WTC11 (cell line): ENCODE measurements at places on chromosomes 1 and 21. TPM values are rescaled to one million over a fixed set of nuclear protein-coding genes. Genes with fewer than 3 reads are reported as not detected.

Gene S100B
- 0.34 to 0.46 TPM in 2 of 3 replicates, not detected in the other for total RNA-seq

Gene TFF2
- total RNA-seq, result 0.33 TPM in 1 of 3 replicates, not detected in the others

- H3K4me1 ChIP-seq, result peaks cover 39% of the 10 kb centered on the region
- H3K36me3 ChIP-seq, result peaks cover 7% of the 10 kb centered on the region
- H3K27me3 ChIP-seq, result no peaks in the 10 kb centered on the region
- DNase-seq, result peak; percentile 23
- H3K4me3 ChIP-seq, result no peak overlapping the region
These were observed 24.7 kb downstream of the MFSD2A start for GRCh38 chr1:39979654-39980053.

DNA sequence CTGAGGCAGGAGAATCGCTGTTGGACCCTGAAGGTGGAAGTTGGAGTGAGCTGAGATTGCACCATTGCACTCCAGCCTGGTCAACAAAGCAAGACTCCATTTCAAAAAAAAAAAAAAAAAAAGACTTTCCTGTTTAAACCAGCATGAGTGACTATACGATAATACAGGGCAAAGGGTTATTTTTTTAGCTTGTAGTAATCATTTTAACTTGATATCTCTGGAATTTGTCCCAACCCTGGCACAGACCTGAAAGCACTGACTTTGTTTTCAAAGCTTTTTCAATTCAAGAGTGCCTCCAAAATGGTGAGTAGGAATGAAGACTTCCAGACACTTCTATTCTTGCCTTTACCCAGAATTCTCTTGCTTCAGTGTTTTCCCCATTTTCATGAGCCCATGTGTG, 4.4 kb upstream of the TMCO2 start:
- DNase-seq, result no peak
- peaks cover 4% of the 10 kb centered on the region; the same call in 1 of the 2 replicates for H3K36me3 ChIP-seq
- H3K27ac ChIP-seq, result no peak overlapping the region
- H3K4me1 ChIP-seq, result no peaks in the 10 kb centered on the region
- no peaks in the 10 kb centered on the region for H3K27me3 ChIP-seq
- no peak overlapping the region for H3K4me3 ChIP-seq

DNA sequence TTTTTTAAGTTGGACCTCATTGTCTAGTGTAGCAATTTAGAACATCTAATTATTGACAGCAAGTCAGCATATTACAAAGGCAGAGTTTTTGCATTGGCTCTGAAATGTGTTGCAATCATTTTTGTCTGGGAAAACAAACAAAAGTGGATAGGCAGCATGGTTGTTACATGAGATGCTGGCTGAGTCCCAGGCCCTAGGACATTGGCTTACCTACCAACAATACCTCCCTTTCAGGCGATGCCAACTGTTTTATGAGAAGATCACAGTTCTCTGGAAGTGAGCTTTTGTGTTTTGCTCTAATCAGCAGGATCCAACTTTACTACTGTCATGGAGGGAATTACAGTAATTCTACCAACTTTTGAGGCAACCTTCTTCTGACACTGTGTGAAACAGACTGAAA, 71.5 kb upstream of the CXADR start:
- no peak for DNase-seq
- no peaks in the 10 kb centered on the region for H3K36me3 ChIP-seq
- no peak overlapping the region for H3K27ac ChIP-seq
- H3K27me3 ChIP-seq, result peaks cover 12% of the 10 kb centered on the region
- H3K4me1 ChIP-seq, result peaks cover 42% of the 10 kb centered on the region

DNA sequence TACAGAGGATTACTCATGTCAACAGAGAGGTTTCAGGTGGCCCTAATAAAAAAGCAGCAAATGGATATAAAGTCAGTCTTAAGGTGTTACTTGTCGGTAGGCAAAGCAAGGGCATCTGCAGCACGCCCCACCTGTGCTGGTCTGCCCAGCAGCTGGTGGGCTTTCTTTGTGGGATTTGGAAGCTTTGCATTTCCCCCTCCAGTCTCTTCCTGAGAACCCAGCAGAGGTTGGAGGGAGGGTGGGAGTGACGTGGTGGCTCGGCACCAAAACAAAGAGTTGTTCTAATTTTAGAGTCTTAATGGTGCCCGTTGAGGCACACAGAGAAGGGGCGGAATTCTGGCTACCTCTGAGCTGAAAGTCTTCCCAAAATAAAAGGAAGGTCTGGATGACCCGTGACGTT, 4.8 kb upstream of the PCBP3 start:
- H3K27ac ChIP-seq, result no peak overlapping the region

DNA sequence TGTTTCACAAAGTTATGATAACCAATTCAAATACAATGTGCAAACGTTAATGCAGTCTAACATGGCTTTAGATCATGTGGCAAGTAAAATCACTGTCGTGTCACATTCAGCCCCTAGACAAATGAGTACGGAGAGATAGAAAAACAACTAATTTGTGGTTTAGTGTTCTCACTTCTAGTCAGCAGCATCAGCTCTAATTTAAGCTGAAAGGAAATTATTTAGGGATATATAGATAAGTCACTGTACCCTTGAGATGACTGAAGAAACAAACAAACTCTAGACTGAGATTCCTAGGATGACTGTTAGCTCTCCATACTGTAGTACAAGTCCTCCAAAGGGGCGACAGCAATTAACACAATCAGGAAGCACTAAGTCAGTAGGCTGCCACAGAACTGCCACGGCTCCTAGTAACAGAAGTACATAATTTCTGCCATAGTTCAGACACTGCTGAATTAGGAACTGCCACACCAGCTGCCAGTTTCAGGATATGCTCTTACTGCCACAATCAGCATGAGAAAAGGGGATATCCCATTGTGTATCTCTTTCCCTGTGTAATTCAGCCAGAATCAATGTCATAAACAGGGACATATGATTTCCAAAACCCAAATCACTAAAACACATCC, 150.4 kb upstream of the NEGR1 start:
- peaks cover 5% of the 10 kb centered on the region for H3K4me1 ChIP-seq
- H3K27me3 ChIP-seq, result no peaks in the 10 kb centered on the region
- H3K4me3 ChIP-seq, result no peak overlapping the region
- no peaks in the 10 kb centered on the region for H3K36me3 ChIP-seq
- no peak for DNase-seq

DNA sequence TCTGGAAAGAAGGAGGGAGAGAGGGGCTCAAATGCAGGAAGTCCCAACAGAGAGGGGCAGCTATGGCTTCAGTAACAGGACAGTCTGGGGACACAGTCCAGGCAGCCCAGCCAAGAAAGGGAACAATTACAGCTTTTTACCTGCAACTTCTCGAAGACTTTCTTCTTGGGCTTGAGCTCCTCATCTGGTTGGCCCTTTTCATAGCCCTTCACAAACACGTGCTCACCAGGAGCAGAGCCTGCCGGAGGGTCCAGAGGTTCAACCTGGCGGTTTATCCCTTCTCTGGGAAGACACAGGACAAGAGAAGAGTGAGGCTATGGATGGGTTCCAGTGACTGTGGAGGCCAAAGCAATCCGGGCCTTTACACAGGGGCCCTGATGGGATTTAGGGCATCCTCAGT, 37.9 kb downstream of the YARS1 start:
- no peak for DNase-seq
- peaks cover 84% of the 10 kb centered on the region for H3K36me3 ChIP-seq
- no peaks in the 10 kb centered on the region for H3K27me3 ChIP-seq
- H3K27ac ChIP-seq, result no peak overlapping the region
- peaks cover 3% of the 10 kb centered on the region for H3K4me1 ChIP-seq

DNA sequence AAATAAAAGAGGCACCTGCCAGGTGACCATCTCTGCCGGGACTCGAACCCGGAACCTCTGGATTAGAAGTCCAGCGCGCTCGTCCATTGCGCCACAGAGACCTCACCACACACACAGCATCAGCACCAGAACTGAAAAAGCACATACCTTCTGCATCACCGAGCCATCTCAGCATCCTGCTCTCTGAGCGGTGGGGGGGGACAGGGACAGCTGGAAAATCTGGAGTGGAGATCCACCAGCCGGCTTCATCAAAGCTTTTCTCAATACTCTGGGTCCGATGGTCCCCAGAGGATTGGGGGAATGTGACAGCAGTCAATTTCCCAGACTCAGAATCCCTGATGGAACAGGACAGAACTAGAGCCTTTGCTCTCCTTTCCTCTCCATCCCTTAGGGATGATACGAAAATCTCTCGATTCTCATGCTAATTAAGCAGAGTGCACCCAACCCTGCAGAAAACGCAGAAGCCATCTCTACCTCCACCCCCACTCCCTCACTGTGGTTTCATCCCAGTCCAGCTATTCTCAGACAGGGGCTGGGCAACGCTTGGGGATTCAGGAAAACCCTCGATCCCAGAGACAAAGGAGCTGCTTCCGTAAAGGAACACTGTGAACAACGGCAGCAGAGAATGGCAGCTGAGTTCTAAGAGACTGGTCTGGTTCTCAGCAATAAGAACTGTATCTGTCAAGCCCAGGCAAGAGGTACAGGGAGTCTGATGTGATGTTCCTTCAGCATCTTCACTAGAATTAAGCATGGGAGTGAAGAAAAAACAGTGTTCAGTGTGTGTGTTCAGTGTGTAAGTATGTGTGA, 29.6 kb upstream of the CADM3 start:
- no peaks in the 10 kb centered on the region; the same call in 1 of the 2 replicates for H3K27me3 ChIP-seq
- H3K4me1 ChIP-seq, result peaks cover 5% of the 10 kb centered on the region
- no peak overlapping the region for H3K27ac ChIP-seq
- no peak overlapping the region for H3K4me3 ChIP-seq
- no peaks in the 10 kb centered on the region for H3K36me3 ChIP-seq
- peak; percentile 34 for DNase-seq

GRCh38 chr1:161994175-161994668, 29.4 kb downstream of the OLFML2B start:
- DNase-seq, result no peak
- H3K27ac ChIP-seq, result no peak overlapping the region
- H3K27me3 ChIP-seq, result no peaks in the 10 kb centered on the region; the same call in 1 of the 2 replicates
- H3K4me3 ChIP-seq, result no peak overlapping the region

DNA sequence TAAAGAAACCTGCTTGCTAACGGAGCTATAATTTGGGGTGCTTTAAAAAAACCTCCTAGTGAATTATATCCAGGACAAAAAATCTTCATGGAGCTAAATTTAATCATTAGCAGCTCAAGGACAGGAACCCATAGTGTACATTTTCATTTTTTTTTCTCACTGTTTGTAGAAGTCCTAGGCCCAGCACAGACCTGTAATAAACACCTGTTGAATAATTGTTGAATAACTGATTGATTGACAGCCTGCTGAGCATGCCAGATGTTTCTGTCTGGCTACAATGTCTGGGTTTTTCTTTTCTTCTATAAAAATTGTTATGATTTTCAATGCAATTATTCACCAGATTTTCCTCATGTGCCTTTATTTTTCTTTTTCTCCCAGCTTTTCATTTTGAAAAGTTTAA, 10.9 kb upstream of the GALNT2 start:
- no peaks in the 10 kb centered on the region; the same call in 1 of the 2 replicates for H3K36me3 ChIP-seq
- peaks cover 8% of the 10 kb centered on the region for H3K27me3 ChIP-seq
- DNase-seq, result no peak
- no peak overlapping the region for H3K4me3 ChIP-seq
- peaks cover 7% of the 10 kb centered on the region; the same call in 1 of the 2 replicates for H3K4me1 ChIP-seq
- H3K27ac ChIP-seq, result no peak overlapping the region
